Cardiac atrium fibroblast (primary cell): ENCODE measurements at places on chromosomes 12 and 14. TPM values are rescaled to one million over a fixed set of nuclear protein-coding genes. Genes with fewer than 3 reads are reported as not detected.

TPPP2 gene
- total RNA-seq: not detected in 2 replicates

PLCZ1 gene
- total RNA-seq: not detected in 2 replicates

ESPL1 gene
- total RNA-seq: 3.2 and 4.7 TPM in 2 replicates

RAD9B gene
- under 0.01 TPM in 1 of 2 replicates, not detected in the other for total RNA-seq

KLRD1 gene
- total RNA-seq: not detected in 2 replicates

CPNE6 gene
- not detected in 2 replicates for total RNA-seq

TROAP gene
- total RNA-seq: 4.1 and 7.6 TPM in 2 replicates

INSM2 gene
- not detected in 2 replicates for total RNA-seq

CLEC1B gene
- total RNA-seq: not detected in 2 replicates

TAS2R8 gene
- not detected in 2 replicates for total RNA-seq

NAV3 gene
- 28.7 and 29.2 TPM in 2 replicates for total RNA-seq

SLC8A3 gene
- total RNA-seq: under 0.01 and 0.18 TPM in 2 replicates

SPIC gene
- not detected in 2 replicates for total RNA-seq
